Stimulated activated CD4-positive, alpha-beta T cell treated with anti-CD3 and anti-CD28 coated beads, Interleukin-15, amount 100 ng/mL, for 48 hours (primary cell): ENCODE measurements at places on chromosomes 5 and 9.

GRCh38 chr5:161387121-161387520, 159.4 kb downstream of the GABRB2 start:
- DNase-seq = no peak

GRCh38 chr9:92616655-92617111, 53.2 kb downstream of the IPPK start:
- DNase-seq = no peak

GRCh38 chr9:124894741-124895170, 32.8 kb downstream of the ARPC5L start:
- DNase-seq = no peak

GRCh38 chr5:27125856-27126255, 87.5 kb upstream of the CDH9 start:
- no peak for DNase-seq

DNA sequence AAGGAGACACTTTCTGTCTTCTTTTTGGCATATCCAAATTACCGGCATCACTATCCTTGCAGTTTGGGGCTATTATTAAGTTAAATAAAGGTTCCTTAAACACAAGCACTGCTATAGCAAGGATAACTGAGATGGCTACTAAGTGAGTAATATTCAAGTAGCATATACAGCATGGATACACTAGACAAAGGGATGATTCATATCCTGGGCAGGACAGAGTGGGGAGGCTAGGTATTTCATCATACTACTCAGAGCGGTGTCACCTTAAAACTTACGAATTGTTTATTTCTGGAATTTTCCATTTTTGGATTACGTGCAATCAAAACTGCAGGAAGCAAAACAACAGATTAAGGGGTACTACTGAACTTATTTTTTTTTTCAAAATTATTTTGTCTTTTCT, 54.1 kb downstream of the FER start:
- DNase-seq = no peak

- peak; percentile 6 for DNase-seq
These were observed 172.3 kb upstream of the GNA14 start for GRCh38 chr9:77820293-77820954.

DNA sequence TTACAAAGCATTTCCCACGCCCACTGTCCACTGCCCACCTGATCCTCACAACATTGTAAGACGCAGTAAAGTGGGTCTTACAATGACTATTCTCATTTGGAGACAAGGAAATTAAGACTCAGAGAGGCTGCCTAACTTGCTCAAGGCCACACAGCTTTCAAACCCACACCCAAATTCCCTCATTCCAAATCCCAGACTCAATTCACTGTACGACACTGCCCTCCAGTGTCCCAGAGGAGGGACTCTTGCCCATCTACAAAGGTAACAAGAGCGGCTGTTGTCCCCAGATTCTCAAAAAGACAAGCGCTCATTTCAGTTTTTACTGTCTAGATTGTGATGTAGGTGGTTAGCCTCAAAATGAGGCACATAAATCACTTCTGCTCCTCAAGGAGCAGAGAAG, 184.6 kb downstream of the ACTL7B start:
- no peak for DNase-seq

GRCh38 chr9:250625-251024, 36.0 kb downstream of the DOCK8 start:
- DNase-seq = no peak

DNA sequence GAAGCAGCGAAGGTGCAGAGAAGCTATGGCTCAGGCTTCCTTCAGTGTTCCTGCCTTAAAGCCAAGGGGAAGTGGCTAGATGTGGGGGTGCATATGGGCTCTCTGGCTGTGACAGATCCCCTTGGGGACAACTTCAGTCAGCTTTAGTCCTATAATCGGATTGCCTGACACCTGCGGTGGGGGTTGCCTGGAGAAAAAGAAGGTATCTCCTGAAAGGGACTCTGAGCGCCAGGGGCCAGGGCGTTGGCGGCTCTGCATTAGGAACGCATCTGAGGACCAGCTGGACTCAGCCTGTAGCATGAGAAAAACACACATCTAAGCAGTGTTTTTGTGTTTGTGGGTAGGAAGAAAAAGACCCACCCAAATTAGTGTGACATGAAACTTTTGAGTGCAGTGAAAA, 84.3 kb upstream of the OTULINL start:
- no peak for DNase-seq
